Activated naive CD4-positive, alpha-beta T cell treated with anti-CD3 and anti-CD28 coated beads for 36 hours (primary cell): ENCODE measurements at places on chromosomes 2 and 18.

GRCh38 chr2:109126501-109126860 lies 2.5 kb upstream of the SH3RF3 start:
- H3K27me3 ChIP-seq: peaks cover 6% of the 10 kb centered on the region
- H3K4me3 ChIP-seq: no peak overlapping the region
- peaks cover 35% of the 10 kb centered on the region for H3K4me1 ChIP-seq
- H3K27ac ChIP-seq: no peak overlapping the region
- peak; percentile 40 for DNase-seq

GRCh38 chr2:231743376-231744116 lies 35.2 kb downstream of the PTMA start:
- H3K27me3 ChIP-seq: no peaks in the 10 kb centered on the region
- no peak overlapping the region for H3K27ac ChIP-seq
- H3K4me3 ChIP-seq: no peak overlapping the region
- peaks cover 4% of the 10 kb centered on the region for H3K36me3 ChIP-seq
- H3K4me1 ChIP-seq: no peaks in the 10 kb centered on the region
- DNase-seq: no peak

- no peak overlapping the region for H3K4me3 ChIP-seq
- peaks cover 3% of the 10 kb centered on the region for H3K4me1 ChIP-seq
- H3K27me3 ChIP-seq: peaks cover 5% of the 10 kb centered on the region
- no peaks in the 10 kb centered on the region for H3K36me3 ChIP-seq
These were observed 45.4 kb upstream of the SNTG2 start for GRCh38 chr2:905091-905832.

DNA sequence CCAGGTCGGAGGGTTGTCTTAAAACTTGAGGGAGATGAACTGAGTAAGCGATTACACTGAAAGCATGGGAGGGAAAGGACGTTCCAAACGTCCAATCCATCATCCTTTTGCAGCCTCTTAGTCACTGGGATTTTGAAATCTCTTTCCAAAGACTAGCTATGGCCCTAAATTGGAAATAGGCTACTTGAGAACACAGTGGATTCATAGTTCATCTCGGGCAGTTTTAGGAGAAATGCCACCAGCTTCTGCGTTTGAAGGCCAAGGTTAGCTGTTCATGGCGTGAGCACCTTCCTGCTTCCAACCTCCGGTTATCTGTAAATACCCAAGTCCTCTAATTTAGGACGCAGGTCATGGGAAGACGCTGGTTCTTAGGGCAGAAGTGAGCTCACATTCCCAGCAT lies 821 bp upstream of the EML6 start:
- H3K4me1 ChIP-seq: peaks cover 13% of the 10 kb centered on the region
- H3K27me3 ChIP-seq: peaks cover 34% of the 10 kb centered on the region
- DNase-seq: no peak
- no peaks in the 10 kb centered on the region for H3K36me3 ChIP-seq

- H3K27ac ChIP-seq: no peak overlapping the region
- H3K4me3 ChIP-seq: no peak overlapping the region
- no peaks in the 10 kb centered on the region for H3K4me1 ChIP-seq
- H3K27me3 ChIP-seq: no peaks in the 10 kb centered on the region
- no peak for DNase-seq
These were observed 929.2 kb downstream of the SLC4A3 start for GRCh38 chr2:220556658-220557057.

DNA sequence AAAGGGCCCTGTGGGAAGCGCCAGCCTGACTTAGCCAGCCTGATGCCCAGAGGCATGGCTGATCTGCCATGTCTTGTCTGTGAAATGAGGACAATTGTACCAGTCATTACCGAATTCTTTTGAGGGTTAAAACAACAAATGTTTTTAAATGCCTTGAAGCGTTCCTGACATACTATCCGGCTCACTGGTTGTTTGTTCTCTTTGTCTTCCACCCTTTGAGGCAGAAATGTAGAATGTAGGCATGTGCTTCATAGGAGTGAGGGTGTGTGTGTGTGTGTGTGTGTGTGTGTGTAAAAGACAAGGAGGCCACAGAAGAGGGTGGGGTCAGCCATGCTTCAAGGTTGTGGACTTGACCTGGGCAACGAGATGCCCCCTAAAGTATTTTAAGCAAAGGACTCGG lies 35.5 kb downstream of the TGFBRAP1 start:
- no peaks in the 10 kb centered on the region for H3K4me1 ChIP-seq
- H3K27me3 ChIP-seq: no peaks in the 10 kb centered on the region
- no peak for DNase-seq
- H3K27ac ChIP-seq: no peak overlapping the region

DNA sequence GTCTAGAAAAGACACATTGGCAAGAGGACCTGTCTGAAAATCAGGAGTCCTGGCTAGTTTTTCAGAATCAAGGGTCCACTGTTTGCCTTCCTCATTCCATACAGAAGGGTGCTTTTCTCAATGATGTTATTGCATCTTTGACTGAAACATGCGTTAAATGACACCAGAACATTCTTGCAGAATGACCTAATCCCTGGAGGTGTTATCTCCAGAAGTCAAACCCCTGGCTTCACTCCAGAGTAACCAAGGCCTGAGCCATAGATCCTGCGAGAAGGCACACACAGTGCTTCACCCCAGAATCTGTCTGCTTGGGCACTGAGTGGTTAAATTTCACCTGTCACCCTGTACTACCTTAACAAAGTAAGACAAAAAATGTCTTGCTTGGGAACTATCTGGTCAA lies 1055.2 kb upstream of the FANCL start:
- H3K4me1 ChIP-seq: no peaks in the 10 kb centered on the region
- DNase-seq: no peak
- H3K27ac ChIP-seq: no peak overlapping the region
- peaks cover 4% of the 10 kb centered on the region for H3K27me3 ChIP-seq
- no peaks in the 10 kb centered on the region for H3K36me3 ChIP-seq

GRCh38 chr2:126831234-126832005 lies 67.3 kb upstream of the TEX51 start:
- no peak for DNase-seq
- no peaks in the 10 kb centered on the region for H3K36me3 ChIP-seq
- peaks cover 4% of the 10 kb centered on the region for H3K27me3 ChIP-seq
- no peaks in the 10 kb centered on the region for H3K4me1 ChIP-seq
- H3K4me3 ChIP-seq: no peak overlapping the region

DNA sequence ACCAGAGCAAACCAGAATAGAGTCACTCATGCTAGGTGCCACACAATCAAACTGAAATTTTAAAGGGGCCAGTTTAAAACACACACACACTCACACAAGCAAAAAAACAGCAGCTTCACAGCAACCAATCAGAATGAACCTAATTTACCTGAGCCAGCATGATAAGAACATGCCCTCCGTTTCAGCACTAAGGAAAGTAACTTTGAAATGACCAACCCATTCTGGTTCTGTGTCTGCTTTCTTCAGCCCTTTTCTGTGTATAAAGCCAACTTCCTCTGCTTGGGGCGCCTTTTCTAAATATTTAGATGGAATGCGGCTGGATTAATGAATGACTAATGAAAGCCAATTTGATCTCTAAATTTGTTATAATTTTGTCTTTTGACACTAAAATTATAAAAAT lies 629.1 kb downstream of the ZEB2 start:
- no peaks in the 10 kb centered on the region for H3K4me1 ChIP-seq
- H3K4me3 ChIP-seq: no peak overlapping the region
- no peaks in the 10 kb centered on the region for H3K36me3 ChIP-seq
- H3K27me3 ChIP-seq: peaks cover 20% of the 10 kb centered on the region
- no peak for DNase-seq

GRCh38 chr2:11072550-11072949 lies 82.7 kb upstream of the SLC66A3 start:
- no peaks in the 10 kb centered on the region for H3K36me3 ChIP-seq
- peaks cover 4% of the 10 kb centered on the region for H3K4me1 ChIP-seq
- H3K4me3 ChIP-seq: no peak overlapping the region
- peaks cover 24% of the 10 kb centered on the region for H3K27me3 ChIP-seq

DNA sequence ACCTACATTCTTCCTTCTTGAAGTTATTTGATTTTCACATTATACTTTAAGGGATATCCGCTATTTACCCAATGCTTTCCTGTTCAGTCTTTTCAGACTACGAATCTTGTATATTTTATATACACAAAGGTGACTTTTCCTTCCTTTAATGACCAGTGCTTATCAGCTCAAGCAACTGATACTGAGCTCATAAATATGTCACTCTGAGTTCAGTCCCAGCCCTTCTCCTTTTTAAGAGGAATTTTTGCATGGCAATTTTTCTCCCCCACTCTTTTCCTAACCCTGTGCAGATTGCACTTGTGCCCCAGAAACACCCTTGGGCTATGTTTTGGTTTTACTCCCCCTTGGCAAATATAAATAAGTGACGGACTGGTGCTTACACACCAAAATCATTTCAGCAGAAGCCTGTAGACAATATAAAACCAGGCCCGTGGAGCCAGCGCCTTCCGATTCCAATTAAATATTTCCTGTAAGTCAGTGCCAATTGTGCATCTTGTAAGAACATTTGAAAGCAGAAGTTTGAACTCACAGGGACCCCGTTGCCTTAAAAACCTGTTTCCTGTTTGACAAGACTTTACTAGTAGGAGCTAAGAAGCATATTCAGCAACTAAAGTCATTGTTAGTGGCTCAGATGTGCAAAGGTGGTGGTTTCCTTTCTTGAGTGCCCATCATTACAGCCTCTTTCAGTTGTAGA lies 66.3 kb upstream of the GATA6 start:
- no peaks in the 10 kb centered on the region for H3K4me1 ChIP-seq
- no peak overlapping the region for H3K27ac ChIP-seq
- no peaks in the 10 kb centered on the region for H3K36me3 ChIP-seq
- no peak overlapping the region for H3K4me3 ChIP-seq

DNA sequence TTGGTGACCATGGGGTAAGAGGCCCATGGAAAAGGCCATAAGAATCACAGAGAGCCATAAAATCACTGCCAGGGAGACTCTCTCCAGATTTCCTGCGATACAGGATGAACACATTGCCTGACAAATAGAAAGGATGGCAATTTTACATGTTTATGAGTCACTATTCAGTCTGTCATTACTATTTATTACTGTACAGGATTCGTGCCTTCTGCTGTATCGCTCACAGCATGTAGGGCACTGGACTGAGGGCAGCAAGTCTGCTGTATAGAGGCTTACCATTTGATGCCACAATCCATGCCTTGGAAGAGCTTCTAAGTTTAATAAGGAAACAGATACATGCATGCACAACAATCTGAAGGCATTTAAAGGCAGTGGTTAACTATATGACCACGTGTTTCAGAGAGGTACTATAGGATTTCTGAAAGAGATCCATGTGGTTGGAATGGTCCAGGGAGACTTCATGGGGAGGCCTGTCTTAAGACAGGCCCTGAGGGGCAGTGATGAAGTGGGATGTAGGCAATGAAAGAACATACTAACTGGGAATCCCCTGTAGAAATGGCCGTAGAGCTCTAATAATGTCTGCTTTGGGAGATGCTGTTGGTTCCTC lies 702.4 kb upstream of the RAB6C start:
- no peaks in the 10 kb centered on the region for H3K36me3 ChIP-seq
- no peak overlapping the region for H3K27ac ChIP-seq
- DNase-seq: no peak
- H3K4me1 ChIP-seq: no peaks in the 10 kb centered on the region
- no peak overlapping the region for H3K4me3 ChIP-seq

- DNase-seq: no peak
- no peak overlapping the region for H3K27ac ChIP-seq
- no peaks in the 10 kb centered on the region for H3K27me3 ChIP-seq
- no peak overlapping the region for H3K4me3 ChIP-seq
These were observed 28.7 kb downstream of the ELP2 start for GRCh38 chr18:36158266-36158867.

- H3K4me1 ChIP-seq: peaks cover 3% of the 10 kb centered on the region
- no peak within 1 kb of the TSS for H3K27ac ChIP-seq
- peak within 1 kb of the TSS; percentile 62 for H3K4me3 ChIP-seq
- H3K27me3 ChIP-seq: peaks cover 17% of the 10 kb centered on the region
These were observed at the start of gene SLC4A3 for GRCh38 chr2:219627103-219628100. Gene SLC4A3, plus strand, starts transcription at chr2:219627630. Its CDS starts 363 bp downstream, at chr2:219627993.

DNA sequence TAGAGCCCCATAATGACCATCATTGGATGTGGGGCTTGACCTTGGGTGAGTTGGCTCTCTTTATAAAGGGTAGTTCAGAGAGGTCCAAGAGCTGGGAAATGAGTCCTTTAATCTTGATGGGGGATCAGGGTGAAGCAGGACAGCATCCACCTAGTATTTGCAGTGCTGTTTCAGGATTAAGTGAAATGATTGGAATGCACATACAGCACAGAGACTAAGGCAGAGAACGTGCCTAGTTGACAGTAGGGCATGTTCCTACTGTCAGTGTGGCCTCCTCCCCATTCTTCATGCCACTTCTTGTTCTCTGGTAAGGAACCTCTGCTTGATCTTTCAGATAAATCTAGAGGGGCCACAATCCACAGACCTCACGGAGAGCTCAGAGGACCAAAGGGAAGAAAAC lies 78.9 kb downstream of the TRIM43 start:
- no peaks in the 10 kb centered on the region for H3K27me3 ChIP-seq
- H3K27ac ChIP-seq: no peak overlapping the region
- H3K36me3 ChIP-seq: no peaks in the 10 kb centered on the region
- DNase-seq: no peak
- peaks cover 9% of the 10 kb centered on the region for H3K4me1 ChIP-seq

DNA sequence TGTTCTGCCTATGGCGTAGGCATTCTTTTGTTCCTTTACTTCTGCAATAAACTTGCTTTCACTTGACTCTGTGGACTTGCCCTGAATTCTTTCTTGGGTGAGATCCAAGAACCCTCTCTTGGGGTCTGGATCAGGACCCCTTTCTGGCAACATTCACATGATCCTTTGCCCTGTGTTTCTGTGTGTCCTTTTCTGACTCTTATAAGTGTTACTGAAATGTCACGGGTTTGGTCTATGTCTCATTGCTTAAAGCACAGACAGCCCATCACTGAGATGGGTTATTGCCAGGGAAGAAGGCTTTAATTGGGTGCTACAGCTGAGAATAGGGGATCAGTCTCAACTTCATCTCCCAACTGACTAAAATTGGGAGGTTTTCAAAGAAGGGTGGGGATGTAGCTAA lies 110.9 kb upstream of the XPO1 start:
- H3K4me3 ChIP-seq: no peak overlapping the region
- H3K36me3 ChIP-seq: peaks cover 1% of the 10 kb centered on the region
- no peaks in the 10 kb centered on the region for H3K27me3 ChIP-seq
- DNase-seq: no peak
- H3K4me1 ChIP-seq: no peaks in the 10 kb centered on the region

- H3K27ac ChIP-seq: no peak overlapping the region
- no peak overlapping the region for H3K4me3 ChIP-seq
- DNase-seq: peak; percentile 59
- no peaks in the 10 kb centered on the region for H3K4me1 ChIP-seq
- no peaks in the 10 kb centered on the region for H3K36me3 ChIP-seq
- peaks cover 18% of the 10 kb centered on the region for H3K27me3 ChIP-seq
These were observed 23.7 kb upstream of the MYO5B start for GRCh38 chr18:50218432-50219197.

- H3K27ac ChIP-seq: no peak overlapping the region
- no peak for DNase-seq
- H3K27me3 ChIP-seq: peaks cover 4% of the 10 kb centered on the region
- no peak overlapping the region for H3K4me3 ChIP-seq
- H3K4me1 ChIP-seq: no peaks in the 10 kb centered on the region
- no peaks in the 10 kb centered on the region for H3K36me3 ChIP-seq
These were observed 300.0 kb upstream of the HDAC4 start for GRCh38 chr2:239700686-239701345.
